ENCODE measurements at places on chromosomes 7 and 10.

GRCh38 chr7:150502519-150502918 is 12.2 kb upstream of the GIMAP7 start:
- no peaks in the 10 kb centered on the region for H3K27me3 ChIP-seq
- H3K36me3 ChIP-seq, result no peaks in the 10 kb centered on the region
- H3K4me1 ChIP-seq, result no peaks in the 10 kb centered on the region
- H3K4me3 ChIP-seq, result no peak overlapping the region

DNA sequence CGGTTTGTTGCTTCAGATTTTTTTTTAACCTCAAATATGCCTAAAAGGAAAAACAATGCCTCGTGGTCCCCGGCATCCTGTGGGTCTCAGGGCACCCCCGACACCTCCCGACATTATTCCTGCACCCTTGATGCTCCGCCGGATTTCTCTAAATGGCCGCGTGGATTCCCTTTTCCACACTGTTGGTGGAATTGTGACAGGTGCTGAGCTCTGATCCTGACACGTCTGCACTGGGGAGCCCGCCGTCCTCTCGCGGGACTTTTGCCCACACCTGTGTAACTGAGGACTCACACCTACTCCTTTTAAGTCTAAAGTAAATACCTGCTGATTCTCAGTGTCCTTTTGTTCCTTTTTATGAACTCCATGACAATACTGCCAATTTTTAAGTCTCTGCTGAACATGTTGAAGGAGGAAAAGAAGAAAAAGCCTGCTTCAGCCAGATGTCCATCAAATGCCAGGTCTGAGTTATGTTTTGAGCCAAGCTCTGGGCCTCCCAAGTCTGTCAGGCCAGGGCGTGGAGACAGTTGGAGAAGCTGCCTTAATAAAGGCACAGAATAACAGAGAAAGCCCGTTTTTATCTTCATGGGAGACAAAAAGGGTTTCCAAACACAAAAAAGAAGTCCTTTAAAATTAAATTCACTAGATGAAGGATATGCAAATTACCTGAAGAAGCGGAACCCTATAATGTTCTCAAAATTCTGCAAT is 568.2 kb downstream of the DNAJB6 start:
- H3K27me3 ChIP-seq, result no peaks in the 10 kb centered on the region
- no peaks in the 10 kb centered on the region for H3K36me3 ChIP-seq
- DNase-seq, result no peak
- H3K27ac ChIP-seq, result no peak overlapping the region
- no peaks in the 10 kb centered on the region for H3K4me1 ChIP-seq
- no peak overlapping the region for H3K4me3 ChIP-seq

GRCh38 chr7:80060218-80060806 is 74.3 kb upstream of the GNAI1 start:
- H3K36me3 ChIP-seq, result no peaks in the 10 kb centered on the region
- H3K4me1 ChIP-seq, result no peaks in the 10 kb centered on the region
- H3K27ac ChIP-seq, result no peak overlapping the region
- no peak for DNase-seq

DNA sequence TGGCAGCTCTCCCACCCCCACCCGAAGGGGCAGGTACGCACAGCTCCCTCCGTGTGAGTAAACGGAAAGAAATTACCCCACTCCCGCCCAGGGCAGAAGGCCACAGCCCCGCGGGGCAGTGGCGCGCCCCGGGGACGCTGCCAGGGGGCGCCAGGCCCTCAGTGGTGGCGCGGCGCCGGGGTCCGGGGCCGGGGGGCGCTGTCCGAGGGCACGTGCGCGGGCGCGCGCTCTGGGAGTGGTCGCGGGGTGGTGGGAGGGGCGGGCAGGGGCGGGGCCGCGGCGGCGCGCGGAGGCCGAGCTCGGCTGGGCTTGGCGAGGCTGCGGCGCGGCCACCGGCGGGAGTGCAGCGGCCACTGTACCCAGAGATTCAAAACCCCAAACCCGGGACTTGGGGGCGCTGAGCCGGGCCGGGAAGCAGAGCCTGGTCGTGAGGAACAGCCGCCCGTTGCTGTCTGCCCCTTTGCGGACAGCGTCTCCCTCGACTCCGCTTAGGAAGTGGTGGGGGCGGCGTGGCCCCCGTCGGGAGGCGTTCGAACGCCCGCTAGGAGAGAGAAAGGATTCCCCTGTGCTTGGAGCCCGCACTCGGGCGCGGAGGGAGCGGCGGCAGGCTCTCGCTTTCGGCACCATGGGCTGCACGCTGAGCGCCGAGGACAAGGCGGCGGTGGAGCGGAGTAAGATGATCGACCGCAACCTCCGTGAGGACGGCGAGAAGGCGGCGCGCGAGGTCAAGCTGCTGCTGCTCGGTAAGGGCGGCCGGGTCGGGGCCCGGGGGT is at the start of gene GNAI1:
Gene GNAI1, plus strand, starts transcription at position 296 of the 773 bp plus-strand sequence. Its CDS starts 330 bp downstream, at position 626.
- H3K27me3 ChIP-seq, result no peaks in the 10 kb centered on the region
- no peaks in the 10 kb centered on the region for H3K4me1 ChIP-seq
- H3K27ac ChIP-seq, result peak within 1 kb of the TSS; percentile 87
- H3K4me3 ChIP-seq, result peak within 1 kb of the TSS; percentile 86
- DNase-seq, result peak; percentile 23
- no peaks in the 10 kb centered on the region for H3K36me3 ChIP-seq

GRCh38 chr10:29007748-29008610 is 280.9 kb upstream of the LYZL1 start:
- no peak overlapping the region for H3K4me3 ChIP-seq
- H3K27ac ChIP-seq, result no peak overlapping the region
- H3K36me3 ChIP-seq, result no peaks in the 10 kb centered on the region
- H3K27me3 ChIP-seq, result no peaks in the 10 kb centered on the region

DNA sequence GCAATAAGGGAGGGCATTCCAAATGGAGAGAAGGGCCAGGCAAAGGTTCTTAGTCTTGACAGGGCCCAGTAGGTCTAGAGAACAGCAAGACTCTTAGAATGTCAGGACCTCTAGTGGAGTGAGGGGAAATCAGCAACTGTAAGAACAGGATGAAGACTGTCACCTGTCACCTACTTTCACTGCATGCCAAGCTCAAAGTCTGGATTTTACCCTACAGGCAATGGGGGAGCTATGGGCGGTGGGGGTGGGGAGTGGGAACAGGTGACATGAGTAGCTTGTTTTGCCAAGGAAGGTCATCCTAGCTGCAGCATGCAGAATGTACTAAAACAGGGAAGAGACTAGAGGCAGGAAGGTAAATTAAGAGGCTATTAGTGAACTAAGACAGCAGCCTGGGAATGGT is 18.3 kb downstream of the GOT1 start:
- no peaks in the 10 kb centered on the region for H3K27me3 ChIP-seq
- no peaks in the 10 kb centered on the region for H3K36me3 ChIP-seq
- H3K4me3 ChIP-seq, result no peak overlapping the region
- H3K4me1 ChIP-seq, result no peaks in the 10 kb centered on the region
- DNase-seq, result no peak

GRCh38 chr7:5603241-5604140 is 178.0 kb downstream of the RNF216 start:
- no peak overlapping the region for H3K4me3 ChIP-seq
- no peak overlapping the region for H3K27ac ChIP-seq
- no peak for DNase-seq
- H3K36me3 ChIP-seq, result no peaks in the 10 kb centered on the region
- no peaks in the 10 kb centered on the region for H3K4me1 ChIP-seq

DNA sequence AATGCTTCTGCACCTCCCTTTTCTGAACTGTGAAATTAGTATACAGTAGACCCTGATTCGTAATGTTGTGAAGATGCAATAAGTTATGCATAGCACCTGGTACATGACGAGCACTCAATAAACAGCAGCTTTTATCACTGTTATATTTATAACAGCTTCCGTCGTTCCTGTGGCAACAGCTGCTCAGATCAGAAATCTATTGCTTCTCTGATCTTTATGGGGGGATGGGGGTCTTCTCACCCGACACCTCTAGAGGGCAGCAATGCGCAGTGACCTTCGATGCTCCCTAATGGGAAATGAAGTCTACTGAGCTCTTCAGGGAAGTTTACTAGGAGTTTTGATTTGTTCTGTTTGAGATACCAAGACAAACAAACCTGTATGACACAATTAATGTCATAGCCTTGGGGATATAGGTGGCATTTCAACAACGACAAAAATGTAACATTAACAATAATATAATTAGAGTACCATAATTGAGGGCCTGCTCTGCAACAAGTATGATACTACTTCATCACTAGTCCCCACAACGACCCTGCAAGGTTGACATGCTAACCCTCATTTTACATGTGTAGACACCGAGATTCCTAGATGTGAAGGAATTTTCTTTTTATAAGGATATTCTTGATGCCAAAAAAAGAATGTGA is 289.6 kb downstream of the SFMBT2 start:
- H3K4me1 ChIP-seq, result no peaks in the 10 kb centered on the region
- H3K27me3 ChIP-seq, result no peaks in the 10 kb centered on the region
- no peak for DNase-seq
- no peak overlapping the region for H3K4me3 ChIP-seq
- H3K27ac ChIP-seq, result no peak overlapping the region

Measured in breast epithelium (tissue), 4 donors.